NCI-H1105 (cell line): ENCODE measurements at places on chromosomes 7 and 10.

DNA sequence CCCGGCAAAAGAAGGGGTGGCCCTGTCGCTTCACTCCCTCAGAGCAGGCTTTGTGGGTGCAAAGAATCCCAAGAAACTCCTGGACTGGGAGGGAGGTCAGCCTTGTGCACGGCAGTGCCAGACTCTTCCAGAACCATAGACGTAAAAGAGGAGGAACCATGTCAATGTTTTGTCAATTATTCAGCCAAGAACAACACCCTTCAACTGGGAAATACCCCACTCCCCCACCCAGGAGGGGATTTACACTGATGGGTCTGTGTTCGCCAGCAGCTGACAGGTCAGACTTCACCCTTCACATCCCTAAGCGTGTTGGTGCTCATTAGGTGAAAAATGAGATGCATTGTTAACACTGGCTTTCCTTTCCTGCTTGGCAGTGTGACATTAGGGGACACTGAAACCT, 116.8 kb upstream of the BMPER start:
- no peak for DNase-seq

DNA sequence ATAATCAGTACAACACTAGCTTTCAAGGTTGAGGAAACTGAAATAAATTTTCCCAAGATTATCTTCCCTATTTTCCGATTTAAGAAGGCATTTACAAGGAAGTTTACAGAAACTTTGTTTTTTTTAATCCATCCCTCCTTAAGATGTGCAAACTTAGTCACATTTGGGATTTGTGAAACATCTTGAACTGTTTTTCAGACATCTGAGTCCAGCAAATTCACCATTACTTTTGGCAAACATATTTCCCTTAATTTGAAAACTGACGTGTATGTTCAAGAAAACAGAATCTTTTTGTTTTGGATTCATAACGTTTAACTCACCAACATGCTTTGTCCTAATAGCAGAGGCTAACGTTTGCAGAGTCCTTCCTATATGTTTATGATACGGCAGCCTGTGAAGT, 19.5 kb downstream of the GLI3 start:
- DNase-seq, result no peak

DNA sequence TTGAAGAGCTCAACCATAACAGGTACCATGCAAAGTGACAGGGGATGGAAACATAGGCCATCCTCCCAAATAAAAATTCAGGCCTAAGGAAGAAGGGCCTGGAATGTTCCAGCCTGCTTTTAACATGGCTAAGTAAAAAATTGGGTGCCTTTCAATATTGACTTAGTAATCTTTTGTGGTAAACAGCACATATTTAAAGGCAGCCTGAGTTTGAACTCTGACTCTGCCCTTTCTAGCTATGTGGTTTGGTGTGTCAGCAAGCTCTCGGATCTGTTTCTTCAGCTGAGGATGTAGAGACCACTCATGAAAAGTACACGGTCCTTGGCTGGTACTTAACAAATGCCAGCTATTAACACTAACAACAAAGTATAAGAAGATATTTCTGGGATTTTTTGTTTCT, 191.8 kb upstream of the CDCA7L start:
- DNase-seq, result no peak

GRCh38 chr10:119416855-119417254, 125.7 kb downstream of the RGS10 start:
- DNase-seq, result no peak

DNA sequence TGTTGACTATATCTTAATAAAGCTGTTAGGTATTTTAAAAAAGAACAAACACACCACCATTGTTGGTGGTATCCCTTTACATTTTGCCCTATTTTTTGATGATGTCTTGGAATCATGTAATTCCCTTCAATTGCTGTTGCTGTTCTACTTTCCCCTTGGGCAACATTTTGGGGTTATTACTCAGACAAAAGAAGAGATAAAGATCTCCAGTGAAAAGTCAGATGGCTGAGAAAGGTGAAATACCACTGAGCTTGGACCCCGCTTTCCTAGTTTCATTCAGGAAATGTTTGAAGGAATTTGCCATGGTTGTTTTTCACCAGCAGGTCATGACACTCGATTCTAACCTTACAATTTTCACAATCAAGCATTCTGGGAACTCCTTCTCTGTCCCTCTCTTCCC, 84.6 kb downstream of the MACC1 start:
- DNase-seq, result no peak

- no peak for DNase-seq
These were observed 516.9 kb upstream of the LRRN3 start for GRCh38 chr7:110573862-110574528.

- no peak for DNase-seq
These were observed 73.7 kb upstream of the ODAD2 start for GRCh38 chr10:28072573-28072972.

DNA sequence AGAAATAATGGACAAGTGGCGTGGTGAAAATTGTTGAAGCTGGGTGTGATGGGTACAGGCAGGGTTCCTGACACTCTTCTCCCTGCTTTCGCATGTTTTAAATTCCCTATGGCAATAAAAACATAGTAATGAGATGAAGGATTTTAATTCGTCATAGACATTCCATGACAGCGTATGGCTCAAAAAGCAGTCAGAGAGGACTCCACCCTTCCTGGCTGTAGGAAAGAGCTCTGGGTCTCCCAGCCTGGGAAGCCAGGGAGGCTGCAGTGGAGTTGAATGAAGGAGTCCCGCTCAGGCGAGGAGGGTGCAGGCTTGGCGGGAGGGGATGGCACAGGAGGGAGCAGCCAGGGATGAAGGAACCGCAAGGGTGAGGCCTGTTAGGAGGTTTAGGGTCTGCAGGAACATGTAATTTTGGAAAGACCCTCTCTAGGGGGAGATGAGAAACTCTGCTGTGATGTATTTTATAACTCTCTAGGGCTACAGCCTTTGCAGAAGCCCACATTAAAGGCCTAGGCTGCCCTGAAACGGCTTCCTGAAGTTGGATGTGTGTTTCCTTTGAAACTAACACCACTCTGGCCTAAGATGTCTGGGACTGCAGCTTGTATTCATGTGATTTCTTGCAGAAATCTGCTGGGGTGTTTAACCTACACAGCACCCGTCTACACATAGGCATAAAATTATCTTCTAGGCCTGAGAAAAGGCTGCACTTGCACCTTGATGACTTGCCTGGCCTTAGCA, 7.6 kb upstream of the LARP4B start:
- no peak for DNase-seq

- no peak for DNase-seq
These were observed 98.5 kb downstream of the JAZF1 start for GRCh38 chr7:28082071-28082470.

- DNase-seq, result no peak
These were observed 77.6 kb upstream of the NME8 start for GRCh38 chr7:37770838-37771237.

DNA sequence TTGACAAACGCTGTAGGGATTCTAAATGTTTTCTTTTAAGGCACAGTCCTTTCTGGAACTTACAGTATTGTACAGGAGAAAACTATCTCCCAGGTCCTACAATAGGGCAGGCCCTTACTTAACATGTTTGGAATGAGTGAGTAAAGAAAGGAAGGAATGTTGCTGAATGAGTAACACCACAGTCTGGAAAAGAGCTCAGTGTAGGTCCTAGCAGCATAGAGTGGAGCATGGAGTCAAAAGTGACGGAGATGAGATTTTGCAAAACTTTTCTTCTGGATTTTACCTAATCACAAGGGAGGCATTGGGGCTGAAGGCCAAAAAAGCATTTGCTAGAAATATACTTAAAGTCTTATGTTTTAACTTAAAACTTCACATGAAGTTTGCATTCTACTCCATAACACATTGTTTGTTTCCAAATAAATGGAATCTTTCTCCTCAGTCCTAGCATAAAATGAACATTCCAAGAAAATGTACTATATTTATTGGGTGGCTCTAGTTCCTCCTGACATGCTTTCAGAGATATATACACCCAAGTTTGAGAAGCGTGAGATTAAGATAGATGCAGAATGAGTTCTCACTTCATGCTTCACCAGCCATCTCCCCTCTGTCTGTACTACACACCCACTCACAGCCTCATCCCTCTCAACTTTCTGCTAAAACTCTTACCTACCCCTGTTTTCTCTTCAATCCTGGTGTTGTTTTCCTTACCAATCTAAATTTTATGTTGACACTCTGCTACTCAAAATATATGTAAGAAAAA, 20.2 kb upstream of the ADD3 start:
- DNase-seq, result no peak

DNA sequence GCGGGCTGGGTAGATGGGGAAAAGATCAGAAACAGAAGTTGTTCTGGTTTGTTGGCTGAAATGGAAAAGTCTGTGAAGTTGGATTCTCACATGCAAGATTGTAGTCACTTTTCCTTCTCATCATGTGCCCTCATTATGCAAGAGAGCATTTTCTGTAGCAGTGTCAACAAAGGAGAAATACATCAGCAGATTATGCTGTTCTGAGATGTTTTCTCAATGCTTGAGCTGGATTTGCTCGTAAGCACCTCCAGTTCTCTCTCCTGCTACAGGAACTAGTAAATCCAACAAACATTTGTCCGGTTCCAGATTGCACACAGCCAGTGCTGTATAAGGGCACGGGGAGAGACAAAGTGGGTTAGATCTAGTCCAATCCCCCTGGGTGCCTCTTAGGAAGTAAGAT, 90.0 kb downstream of the GATA3 start:
- DNase-seq, result no peak

GRCh38 chr7:98244871-98245270, 7.2 kb downstream of the TECPR1 start:
- no peak for DNase-seq

DNA sequence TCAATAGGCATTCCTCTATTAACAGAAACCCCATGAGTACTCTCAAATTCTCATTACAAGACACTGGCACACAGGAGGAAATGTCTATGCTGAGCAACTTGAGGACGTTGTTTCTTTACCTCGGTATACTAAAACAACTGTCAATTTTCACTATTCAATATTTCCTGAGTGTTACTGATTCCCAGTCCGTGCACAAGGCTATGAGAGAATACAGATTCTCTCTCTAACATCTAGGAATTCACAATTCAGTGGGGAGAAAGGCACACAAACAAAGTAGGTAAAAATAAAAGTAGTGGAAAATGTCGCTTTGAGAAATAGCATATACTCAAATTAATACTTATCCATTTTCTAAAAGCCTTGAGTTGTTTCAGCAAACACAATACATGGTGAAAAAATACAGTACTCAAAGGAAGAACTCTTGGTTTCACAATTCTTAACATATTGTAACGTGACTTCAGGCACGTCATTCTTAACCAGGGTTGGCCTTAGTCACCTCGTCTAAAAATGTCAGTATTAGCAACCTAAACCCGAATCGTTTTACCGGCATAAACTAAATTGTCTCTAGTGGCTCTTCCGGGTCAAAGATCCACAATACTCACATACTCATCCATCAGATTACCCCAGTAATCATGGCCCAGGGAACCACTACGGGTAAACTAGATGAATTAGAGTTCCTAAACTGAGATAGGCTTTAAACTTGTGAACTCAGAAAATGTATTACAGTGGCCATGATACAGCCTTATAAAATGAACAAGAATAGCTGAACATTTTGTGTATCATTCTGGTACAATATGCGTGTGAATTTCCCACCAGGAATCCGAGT, 1.5 kb downstream of the IPMK start:
- DNase-seq, result no peak

DNA sequence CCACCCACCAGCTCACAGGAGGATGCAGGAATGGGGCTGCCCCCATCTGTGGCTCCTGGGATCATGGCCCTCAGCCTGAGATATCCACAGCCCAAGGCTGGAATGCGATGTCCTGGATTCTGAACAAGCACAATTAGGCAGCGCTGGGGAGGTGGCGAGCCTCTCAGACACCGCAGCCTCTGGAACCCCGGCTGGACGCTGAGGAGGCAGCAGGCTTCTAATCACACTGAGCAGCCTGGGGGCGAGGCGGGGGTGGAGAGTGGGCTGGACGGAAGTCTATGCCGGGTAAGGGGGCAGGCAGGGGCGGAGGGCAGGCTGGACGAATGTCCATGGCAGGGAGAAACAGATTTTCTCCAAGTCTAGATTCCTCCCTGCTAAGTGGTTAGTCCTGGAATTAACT, 56.4 kb downstream of the DPYSL4 start:
- no peak for DNase-seq

- no peak for DNase-seq
These were observed 115.5 kb upstream of the ADARB2 start for GRCh38 chr10:1852841-1853240.

GRCh38 chr10:131635564-131636015, 265.2 kb upstream of the PPP2R2D start:
- DNase-seq, result no peak

GRCh38 chr10:77043420-77043763, 594.2 kb downstream of the KCNMA1 start:
- DNase-seq, result no peak

- DNase-seq, result no peak
These were observed 90.9 kb downstream of the DIP2C start for GRCh38 chr10:598415-599170.

GRCh38 chr7:157006205-157006747, 4.2 kb downstream of the MNX1 start:
- DNase-seq, result no peak

DNA sequence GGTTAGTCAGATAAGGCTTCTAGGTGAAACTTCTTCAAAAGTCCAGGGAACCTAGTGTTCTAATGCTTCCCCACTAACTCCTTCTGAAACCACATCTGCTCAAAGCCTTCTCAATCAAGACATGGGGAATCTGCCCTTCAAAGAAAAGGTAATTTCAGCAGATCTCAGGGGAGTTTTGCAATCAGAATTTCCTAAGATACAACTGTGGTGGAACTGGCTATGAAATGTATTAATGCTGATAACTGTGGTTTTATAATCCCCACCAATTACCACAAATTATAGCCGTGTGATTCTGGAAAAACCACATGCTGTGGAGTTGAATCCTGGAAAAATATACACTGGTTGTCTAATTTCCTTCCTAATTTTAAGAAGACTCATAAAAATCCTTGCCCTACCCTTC, 233.8 kb downstream of the SORCS1 start:
- DNase-seq, result no peak

DNA sequence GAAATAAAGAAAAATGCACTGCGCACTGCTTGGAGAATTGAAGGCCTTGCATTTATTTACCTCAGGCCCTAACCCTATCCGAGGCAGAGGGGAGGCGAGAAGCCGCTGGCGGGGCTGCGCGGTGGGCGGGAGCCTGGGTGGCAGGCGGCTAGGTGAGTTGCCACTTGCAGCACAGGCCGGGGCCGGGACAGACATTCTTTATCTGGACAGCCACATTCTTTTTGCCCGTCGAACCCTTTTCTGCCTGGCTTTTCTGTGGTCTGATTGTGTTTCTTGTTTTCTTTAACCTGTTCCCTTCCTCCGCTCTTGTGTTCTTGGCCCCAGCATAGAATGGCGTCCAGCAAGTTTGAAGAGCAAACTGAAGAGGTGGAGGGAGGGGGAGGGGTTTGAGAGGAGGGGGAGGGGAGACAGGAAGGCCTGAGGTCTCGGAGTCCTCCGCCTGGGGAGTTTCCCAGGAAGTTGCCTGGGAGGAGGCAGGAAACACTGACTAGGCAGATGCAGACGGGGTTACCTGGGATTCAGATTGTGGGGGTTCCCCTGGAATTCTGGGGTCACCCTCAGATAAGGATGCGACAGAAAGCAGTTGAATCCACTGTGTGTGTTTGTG, 5.1 kb downstream of the SHH start:
- no peak for DNase-seq
